ENCODE measurements at places on chromosomes 11 and 22.

DNA sequence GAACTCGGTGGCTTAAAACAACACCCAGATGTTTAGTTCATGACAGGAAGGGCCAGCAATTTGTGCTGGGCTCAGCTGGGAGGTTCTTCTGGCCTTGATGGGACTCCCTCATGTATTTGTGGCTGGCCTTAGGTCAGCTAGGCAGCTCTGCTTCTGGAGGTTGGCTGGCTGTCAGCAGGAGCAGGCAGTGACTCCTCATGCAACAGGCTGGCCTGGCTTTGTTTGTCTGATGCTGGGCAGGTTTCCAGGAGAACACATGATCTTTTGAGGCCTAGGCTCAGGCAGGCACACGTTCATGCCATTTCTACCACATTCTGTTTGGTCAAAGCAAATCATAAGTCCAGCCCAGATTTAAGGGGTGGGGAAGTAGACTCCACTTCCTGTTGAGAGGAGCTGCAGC is 571.2 kb downstream of the TBC1D22A start:
- DNase-seq, result no peak

DNA sequence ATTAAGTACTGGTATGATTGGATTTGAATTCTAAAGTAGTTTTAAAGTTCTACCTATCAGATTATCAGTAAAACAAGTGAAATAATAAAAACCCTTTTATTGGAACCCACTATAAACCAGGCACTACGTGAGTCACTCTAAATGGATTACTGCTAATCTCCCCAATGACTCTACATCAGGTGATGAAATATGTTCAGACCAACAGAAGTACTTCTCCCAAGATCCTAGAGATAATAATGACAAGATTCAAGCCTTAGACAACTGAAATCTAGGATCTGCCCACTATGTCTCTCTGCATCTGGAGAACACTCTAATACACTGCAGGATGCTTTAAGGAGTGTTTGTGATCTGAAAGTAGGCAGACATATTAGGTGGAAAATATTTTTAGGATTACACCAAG is 652.1 kb upstream of the CHORDC1 start:
- no peak for DNase-seq

- DNase-seq, result no peak
These were observed 27.0 kb downstream of the PLEKHA7 start for GRCh38 chr11:16987205-16987568.

- no peak for DNase-seq
These were observed 395.1 kb downstream of the MN1 start for GRCh38 chr22:27406389-27406861.

GRCh38 chr22:50144005-50144614 is 26.4 kb upstream of the PANX2 start:
- no peak for DNase-seq

DNA sequence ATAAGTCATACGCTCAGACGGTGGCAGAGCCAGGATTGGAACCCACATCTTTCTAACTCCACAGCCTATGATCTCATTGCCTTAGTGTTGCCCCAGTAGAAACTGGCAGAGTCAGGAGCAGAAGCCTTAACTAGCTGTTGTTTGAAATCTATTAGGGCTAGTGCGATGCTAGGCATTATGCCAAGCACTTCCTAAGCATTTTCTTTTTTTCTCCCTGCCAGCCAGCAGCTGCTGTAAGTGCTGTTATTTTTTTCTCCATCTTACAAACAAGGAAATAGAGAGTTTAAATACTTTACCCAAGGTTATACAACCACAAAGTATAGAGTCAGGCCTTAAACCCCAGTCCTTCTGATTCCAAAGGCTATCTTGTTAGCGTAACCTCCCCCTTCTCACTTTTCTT is 161.0 kb upstream of the SORL1-AS1 start:
- DNase-seq, result no peak

DNA sequence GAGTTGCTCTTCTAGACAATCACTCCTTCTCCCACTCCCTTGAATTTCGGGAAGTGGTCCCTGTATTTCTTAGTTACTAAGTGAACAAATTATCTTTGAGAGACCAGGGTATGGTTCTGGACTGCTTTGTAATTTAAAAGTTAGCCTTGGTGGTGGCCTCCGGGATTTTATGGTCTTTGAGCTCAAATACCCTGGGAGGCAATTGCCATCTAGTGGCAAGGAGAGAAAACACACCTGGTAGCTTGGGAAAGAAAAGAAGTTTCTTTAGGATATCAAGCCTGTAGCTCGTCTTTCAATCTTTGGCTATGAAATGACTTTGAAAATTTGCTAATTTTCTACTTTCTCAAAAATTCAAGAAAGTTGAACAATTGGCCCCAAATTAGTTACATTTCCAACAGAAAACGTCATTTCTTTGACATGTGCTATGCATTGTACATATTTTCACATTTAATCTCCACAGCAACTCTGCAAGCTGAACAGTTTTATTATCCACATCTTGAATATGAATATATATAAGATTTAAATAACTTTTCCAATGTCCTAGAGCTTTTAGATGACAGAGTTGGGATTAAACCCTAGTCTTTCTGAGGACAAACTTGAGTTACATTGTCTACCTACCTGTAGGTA is 39.1 kb downstream of the MMP27 start:
- DNase-seq, result peak; percentile 18

- DNase-seq, result no peak
These were observed 132.9 kb upstream of the ZBED5 start for GRCh38 chr11:10990637-10991193.

DNA sequence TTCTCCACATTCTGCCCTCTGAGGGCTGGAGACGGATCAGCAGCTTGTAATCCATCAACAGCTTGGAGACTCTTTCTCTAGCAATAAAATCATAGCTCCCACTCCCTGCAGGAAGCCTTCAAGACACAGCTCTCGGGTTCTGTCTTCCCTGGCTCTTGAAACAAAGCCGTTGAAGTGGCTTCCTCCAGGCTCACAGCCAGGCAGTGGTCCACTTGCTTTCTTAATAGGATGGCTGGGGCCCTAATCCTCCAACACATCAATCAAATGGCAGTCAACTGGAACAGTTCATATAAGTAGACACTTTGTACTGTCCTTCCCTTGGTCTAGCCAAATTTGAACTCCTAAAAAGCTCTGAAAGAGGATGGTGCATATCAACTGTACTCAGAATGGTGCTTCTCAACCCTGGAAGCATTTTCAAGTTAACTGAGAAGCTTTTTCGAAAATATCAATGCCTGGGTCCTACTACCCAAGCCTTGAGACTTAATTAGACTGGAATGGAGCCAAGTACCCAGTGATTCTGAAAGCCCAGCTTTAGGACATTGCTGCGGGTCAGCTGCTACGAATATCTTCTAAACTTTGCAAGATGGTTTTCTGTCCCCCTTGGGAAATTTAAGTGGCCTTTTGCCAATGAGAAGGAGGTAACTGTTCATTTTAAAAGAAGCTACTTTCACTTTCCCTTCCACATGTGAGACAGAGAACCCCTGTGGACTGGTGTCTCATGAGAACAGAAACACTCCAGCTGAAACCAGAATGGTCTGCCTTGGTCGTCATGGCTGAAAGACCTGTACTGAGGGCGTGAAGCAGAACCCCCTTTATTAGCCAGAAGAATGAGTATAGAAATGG is 74.7 kb downstream of the SC5D start:
- peak; percentile 44 for DNase-seq

GRCh38 chr11:73475549-73476095 is 99.4 kb downstream of the RELT start:
- no peak for DNase-seq
